H4 (cell line): ENCODE measurements at places on chromosomes 3 and 15.
A peak's percentile ranks its signal among the peaks of the same experiment; 100 is the strongest.

GRCh38 chr3:112688819-112689218 is 47.9 kb upstream of the CCDC80 start:
- DNase-seq: no peak

DNA sequence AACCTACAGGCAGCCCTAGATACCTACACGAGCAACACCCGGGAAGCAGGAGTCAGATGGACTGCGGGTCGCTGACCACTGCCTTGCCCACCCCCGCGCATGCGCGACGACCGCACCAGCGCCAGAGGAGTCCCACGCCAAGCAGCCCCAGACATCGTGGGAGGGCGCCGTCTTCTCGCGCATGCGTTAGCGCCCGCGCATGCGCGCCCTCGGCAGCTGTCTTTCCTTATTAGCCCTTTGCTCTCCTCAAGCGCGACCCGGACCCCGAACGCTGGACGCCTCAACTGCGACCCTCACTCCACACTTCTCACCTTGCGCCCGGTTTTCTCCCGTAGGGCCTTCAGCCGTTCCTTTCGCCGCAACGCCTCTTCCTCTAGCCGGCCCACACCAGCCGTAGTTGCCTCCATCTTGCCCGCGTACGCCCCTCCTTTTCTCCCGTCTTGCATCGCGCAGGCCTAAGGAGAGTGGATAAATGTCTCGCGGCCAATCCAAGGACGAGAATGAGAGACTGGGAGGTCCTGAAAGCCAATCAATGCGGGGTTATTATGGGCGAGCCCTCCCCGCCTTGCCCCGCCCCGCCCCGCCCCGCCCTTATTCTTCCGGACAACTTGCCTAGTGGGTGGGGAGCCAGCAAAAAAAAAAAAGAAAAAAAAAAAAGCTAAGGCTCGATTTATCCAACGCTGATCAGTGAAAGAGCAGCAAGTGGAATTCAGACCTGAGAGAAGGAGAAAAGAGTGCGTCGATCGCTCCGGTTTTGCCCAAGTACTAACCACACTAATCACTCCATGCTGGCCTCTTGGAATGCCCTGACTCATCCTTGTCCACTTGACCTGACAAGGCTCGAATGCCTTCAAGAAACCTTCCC is at the start of gene CCDC12:
Gene CCDC12, minus strand, starts transcription at position 420 of the 865 bp plus-strand sequence. Its CDS starts 13 bp downstream, at position 407.
- peak; percentile 96 for DNase-seq

- no peak for DNase-seq
Measured at GRCh38 chr3:139107424-139108252, 62.9 kb upstream of the PRR23C start.

DNA sequence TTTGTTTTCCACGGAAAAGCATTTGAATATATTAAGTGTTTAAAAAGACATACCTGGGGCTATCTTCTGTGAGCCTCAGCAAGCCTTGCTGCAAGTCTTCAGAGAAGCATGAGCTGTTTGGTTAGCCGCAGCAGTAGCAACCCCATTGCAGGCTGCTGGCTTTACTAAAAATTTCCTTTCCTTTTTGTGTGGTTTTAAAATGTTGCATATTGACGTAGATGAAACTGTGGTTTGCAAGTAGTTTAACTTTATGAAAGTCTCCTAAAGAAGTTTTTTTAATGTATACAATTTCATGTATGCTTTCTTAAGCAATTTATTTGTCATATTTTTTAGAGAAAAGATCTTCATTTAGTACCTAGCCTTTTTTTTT is at the start of gene GPR171:
Gene GPR171, minus strand, starts transcription at position 166 of the 370 bp plus-strand sequence. CDS start 3,830 bp downstream, outside the sequence.
- no peak for DNase-seq

GRCh38 chr15:94053626-94054025 is 177.7 kb upstream of the MCTP2 start:
- no peak for DNase-seq

- DNase-seq: peak; percentile 25
Measured at GRCh38 chr3:130341882-130342281, 3.6 kb upstream of the COL6A5 start.

DNA sequence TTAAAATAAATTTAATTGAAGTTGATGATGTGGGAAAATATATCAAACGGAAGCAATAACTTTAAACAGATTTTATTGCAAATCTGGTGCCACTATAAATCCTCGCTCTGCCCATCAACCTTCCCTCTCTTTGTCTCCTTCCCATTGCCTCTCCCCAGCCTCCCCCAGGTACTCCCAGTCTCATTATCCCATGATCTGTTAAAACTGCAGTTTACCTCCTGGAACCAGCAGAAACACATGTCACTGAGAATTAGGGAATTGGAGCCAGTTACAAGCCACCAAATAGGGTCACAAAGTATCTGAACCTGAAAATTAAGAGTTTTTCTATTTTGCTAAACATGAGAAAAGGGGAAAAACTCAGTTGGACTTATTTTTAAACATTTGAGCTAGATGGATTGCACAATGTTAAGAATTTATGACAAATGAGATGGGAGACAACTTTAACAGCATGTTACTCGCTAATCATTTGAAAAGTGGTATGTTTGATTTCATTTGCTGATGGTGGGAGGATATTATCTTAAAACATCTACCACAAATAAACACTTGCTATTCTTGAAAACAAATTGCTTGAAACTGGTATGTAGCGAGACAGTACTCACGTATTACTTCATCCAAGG is 2.4 kb downstream of the PLCH1 start:
- no peak for DNase-seq

GRCh38 chr3:78644847-78645246 is 1123.0 kb downstream of the ROBO1 start:
- DNase-seq: no peak

GRCh38 chr15:98689431-98689861 is 41.1 kb downstream of the IGF1R start:
- no peak for DNase-seq

DNA sequence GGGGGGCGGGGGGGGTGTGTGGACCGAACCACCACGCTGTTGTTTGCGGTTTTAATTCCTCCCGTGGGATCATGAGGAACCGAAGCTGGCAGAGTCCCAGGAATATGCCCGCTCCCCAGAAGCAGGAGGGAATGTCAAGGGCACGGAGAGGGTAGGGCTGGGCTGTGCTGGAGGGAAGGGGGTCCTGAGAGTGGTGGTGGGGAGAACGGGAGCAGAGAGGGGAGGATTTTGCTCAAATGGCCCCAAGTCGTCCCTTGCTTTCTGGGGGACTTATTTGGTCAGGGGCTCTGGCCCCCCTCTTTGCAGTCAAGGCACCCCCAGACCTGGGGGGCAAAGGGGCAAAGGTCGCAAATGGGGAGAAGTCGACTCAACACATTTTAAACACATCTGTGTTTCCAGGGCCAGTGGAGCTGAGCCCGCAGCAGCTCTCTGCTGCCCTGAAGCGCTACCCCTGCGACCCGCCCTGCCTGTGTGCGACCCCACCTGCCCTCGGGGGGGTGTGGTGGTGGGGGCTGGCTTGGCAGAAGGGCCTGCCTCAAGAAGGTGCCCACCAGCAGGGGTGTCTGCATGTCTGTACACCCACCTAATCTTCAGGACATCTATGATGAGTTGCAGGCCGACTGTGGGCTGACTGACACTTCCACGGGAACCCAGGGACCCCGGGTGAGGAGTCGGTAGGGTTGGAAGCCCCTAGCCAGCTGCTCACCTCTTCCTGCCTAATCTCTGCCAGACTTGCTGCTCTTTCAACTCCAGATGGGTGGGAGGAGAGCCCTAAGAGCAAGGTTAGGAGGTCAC is 602 bp upstream of the ATP2B2 start:
- no peak for DNase-seq

- peak; percentile 38 for DNase-seq
Measured at GRCh38 chr3:25782938-25783660, at the start of gene NGLY1. Gene NGLY1 (minus strand): TSS chr3:25783443. CDS start chr3:25783390, 53 bp downstream.

- DNase-seq: no peak
Measured at GRCh38 chr3:12785096-12785495, 11.4 kb upstream of the CAND2 start.

- DNase-seq: no peak
Measured at GRCh38 chr3:42014921-42015533, 53.1 kb upstream of the ULK4 start.

DNA sequence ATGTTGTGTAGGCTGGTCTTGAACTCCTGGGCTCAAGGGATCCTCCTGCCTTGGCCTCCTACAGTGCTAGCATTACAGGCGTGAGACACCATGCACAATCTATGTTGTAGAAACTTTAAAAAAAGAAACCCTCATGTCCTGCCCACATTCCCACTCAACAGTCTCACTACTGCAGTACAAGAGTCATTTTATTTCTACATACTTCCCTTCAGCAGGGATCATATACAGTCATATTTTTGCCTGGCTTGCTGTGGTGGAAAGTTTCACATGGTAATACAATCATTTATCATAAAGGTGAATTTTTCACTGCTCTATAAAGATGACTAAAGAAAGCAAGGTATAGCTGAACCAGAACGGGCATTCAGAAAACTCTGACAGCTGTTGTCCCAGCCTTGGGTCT is 53.8 kb upstream of the PIK3CB start:
- no peak for DNase-seq

DNA sequence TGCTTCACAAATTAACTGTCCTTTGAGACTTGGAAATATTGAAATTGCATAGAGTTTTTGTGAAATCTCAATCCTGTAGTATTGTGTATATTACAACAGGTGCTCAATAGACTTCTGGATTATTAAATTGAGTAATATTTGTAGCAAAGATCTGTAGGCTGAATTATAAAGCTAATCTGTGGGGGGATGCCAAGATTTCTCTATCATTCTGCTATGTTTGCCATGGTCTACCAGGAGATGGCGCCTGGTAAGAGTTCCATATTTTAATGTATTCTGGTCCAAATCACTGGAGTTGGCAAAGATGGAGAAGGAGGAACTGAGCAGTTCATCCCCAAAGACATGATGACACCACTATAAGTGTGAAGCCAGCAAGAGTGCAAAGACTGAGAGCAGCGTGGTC is 340.9 kb upstream of the TPRG1 start:
- no peak for DNase-seq

DNA sequence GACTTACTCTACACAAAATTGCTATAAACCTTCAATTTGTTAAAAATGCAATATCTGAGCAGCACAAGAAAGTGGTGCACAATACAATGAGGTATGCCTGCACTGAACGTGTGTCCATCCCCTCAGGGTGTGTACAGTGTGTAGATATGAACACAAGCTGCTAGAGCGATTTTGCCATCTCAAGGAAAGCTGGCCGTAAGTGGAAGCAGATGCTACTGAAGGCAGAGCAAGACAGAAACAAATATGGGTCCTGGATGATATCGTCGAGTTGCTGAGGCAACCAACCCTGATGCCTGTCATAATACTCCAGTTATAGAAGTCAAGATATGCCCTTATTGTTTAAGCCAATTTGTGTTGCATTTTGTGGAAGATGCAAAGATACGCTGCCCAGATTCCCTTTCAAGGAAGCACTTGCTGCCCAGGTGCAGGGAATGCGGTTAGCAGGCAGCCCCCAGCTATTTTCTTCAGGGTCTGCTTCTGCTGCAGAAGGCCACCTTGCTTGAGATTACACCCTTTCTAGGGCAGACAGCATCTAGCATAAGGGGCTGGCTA is 25.8 kb upstream of the EHHADH start:
- DNase-seq: no peak

GRCh38 chr3:187223799-187224198 is 26.5 kb downstream of the RTP1 start:
- no peak for DNase-seq

DNA sequence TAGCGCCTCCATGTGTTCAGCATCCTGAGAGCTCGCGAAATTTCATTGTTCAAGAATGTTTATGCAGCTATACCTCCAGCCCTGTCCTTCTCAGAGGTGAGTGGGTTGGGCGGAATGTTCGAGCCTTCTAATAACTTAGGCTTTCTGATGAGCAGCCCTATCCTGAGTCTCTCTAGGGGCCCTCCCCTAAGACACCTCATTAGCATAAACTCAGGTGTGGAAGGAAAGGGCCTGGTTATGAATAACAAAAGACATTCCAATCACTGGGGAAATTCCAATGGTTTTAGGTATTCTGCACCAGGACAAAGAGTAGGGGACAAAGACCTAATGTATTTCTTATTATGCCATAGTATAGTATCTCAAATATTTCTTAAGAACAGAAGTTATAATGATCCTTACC is 138.1 kb upstream of the PDZRN3 start:
- no peak for DNase-seq

DNA sequence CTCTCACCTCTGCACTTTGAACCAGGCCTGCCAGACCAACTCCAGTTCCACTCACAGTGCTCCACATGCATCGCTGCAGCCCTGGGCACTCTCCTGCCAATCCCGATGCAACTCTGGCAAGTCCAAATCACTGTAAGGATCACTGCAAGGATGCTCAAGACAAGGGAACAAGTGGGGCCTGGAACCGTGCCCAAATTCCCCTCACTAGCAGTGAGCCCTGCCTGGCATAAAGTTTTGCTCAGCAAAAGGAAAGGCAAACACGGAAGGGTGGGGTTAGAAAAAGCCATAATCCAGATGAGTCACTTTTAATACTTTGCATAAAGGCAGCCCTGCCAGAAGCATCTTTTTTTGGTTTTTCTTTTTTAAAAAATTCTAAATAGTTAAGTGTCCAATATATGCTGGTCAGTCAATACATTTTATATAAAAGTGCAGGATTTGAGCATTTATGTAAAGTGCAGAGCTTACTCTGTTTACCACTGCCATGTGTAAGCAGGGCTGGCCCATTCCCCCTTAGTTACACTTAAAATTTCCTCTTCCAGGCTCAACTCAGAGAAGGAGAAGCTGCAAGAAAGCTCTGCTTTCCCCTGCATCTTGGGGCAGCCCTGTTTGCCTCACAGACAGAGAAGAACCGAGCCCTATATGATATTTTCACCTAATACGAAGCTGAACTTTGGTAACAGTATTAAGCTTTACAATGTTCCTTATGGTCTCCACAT is 102.2 kb downstream of the CD47 start:
- DNase-seq: peak; percentile 60

- DNase-seq: peak; percentile 51
Measured at GRCh38 chr3:56042326-56042951, 425.8 kb downstream of the ERC2 start.

DNA sequence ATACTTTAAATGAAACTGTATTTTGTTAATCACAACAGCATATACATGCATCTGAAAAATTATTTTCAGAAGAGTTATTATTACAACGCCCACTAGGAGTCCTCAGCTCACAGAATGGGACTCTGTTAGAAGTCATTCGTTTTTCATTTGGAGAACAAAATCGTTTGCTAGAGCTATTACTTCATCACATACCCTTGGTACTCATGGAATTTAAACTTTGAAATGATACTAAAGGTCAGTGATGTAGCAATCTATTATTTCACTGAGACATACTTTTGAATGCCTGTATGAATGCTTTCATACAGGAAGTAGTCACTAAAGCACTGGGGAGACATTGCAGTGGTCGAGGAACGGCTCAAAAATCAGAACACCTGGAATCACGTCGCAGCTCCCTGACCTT is 198.1 kb downstream of the MBNL1 start:
- peak; percentile 45 for DNase-seq
